ENCODE measurements at places on chromosomes 6 and 20.

GRCh38 chr6:90466154-90466940 is 120.5 kb downstream of the MAP3K7 start:
- no peak for DNase-seq

DNA sequence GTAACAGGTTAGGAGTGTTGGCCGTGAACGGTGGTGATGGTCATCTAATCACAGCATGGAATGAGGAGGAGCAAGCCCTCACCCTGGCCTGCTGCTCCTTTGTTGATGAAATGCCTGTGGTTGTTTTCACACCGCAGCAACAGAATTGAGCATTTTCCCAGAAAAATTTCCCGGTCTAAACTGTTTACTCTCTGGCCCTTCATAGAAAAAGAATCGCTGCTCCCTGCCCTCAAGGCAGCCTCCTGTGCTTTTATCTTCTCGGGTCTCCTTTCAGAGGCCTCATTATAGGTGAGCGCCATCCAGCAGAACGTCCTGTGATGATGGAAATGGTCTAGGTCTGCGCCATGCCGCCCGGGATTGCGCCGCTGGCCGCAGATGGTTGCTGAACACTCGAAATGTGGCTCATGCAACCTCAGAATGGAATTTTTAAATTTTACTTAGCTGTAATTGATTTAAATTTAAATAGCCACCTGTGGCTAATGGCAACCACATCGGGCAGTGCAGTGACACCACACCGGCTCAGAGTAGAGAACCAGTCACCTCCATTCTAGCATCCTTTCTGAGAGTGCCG is 30.2 kb downstream of the PHACTR3 start:
- DNase-seq = peak; percentile 45

DNA sequence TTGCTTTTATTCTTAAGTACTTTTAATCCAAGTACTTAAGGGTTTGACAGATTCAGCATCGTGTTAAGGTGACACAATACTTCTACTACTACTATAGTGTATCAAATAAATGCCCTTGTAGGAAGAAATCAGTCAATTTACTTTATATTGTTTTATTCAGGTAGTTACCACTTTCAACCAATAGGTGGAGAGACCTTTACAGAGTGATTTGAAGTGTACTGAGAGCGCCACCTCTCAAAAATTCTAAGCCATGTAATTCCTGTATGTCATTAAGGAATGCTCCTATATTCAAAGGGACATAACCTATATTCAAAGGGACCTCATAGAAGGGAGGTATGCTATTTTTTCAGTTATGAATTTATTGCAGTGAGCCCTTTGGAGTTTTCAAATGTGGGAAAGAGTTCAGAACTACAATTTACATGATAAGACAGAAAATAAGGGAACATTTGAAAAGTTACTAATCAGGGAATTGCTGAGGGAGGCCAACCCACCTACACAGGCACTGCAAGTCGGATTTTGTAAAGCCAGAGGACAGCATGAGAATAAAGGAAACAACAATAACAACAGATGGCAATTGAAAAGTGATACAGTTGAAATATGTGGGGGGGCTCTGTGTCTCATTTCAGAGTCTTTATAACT is 955.6 kb downstream of the TBC1D32 start:
- DNase-seq = no peak

DNA sequence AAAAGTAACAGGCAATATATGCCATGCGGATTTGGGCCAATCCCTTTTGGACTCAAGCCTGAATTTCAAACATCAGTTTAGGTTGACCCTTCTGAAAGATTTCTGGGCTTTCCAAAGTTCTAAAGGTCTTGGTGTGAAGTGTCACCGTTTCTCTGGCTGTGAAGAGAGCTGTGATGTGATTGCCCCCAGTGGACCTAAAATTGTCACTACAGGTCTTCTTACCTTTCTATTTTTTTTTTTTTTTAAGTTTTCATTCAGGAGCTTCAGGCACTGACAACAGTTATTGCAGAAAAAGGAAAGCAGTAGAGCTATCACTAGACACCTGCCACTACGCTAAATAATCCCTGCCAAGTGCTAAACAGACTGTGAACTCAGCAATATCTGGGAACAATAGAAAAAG is 75.7 kb upstream of the OPRM1 start:
- no peak for DNase-seq

DNA sequence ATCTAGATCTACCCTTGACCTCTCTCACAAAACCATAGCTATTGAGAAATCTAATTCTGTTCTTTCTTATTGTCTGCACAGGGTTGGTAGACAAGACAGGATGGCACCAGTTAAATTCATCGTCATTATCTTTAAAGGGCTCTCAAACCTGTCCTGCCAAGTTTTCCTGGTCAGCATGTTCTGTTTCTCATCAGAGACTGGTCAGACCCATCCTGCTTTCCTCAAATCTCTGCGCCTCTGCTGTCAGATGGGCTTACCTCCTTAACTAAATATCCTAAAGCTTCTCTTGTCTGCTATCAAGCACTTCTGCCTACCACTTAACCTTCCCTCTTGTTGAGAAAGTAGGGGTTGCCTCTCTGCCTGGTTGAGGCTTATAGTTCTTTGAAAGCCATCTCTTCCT is 125.2 kb downstream of the MYO6 start:
- peak; percentile 57 for DNase-seq

- DNase-seq = no peak
These were observed 31.6 kb downstream of the CD83 start for GRCh38 chr6:14149053-14149738.

DNA sequence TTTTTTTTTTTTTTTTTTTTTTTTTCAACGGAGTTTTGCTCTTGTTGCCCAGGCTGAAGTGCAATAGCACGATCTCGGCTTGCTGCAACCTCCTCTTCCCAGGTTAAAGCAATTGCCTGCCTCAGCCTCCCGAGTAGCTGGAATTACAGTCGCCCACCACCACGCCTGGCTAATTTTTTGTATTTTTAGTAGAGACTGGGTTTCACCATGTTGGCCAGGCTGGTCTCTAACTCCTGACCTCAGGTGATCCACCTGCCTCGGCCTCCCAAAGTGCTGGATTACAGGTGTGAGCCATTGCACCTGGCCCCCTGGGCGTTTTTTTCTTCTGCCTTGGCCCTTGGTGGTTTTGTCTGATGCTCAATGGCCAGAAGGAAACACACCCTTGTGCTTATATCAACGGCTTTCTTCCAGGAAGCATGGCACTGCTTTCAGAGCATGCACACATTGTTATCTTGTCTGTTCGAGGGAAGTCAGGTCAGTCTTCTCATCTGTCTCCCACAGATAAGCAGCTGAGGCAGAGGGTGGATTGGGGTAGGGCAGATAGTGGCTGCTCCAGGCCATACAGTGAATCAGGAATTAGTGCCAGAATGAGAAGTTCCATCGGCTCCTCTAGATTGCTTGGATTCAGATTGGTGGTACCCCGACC is 203.1 kb downstream of the TSHZ2 start:
- DNase-seq = no peak

DNA sequence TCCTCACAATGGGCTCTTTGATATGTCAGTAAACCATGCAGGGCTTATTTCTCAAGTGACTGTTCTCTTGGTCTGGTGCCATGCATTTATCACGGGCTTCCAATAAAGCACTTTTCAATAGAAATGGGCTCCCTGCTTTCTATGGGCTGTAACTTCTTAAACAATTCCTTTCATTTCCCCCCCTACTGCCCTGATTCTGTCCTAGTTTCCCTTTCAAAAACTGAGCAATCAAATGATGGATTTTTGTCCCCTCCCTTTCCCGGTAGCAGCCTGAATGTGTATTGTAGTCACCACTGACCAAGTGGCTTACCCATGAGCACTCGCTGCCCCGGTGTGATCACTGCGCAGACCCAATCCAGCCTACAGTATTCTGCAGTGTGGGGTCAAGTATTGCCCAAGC is 13.9 kb downstream of the RPS10 start:
- DNase-seq = no peak

DNA sequence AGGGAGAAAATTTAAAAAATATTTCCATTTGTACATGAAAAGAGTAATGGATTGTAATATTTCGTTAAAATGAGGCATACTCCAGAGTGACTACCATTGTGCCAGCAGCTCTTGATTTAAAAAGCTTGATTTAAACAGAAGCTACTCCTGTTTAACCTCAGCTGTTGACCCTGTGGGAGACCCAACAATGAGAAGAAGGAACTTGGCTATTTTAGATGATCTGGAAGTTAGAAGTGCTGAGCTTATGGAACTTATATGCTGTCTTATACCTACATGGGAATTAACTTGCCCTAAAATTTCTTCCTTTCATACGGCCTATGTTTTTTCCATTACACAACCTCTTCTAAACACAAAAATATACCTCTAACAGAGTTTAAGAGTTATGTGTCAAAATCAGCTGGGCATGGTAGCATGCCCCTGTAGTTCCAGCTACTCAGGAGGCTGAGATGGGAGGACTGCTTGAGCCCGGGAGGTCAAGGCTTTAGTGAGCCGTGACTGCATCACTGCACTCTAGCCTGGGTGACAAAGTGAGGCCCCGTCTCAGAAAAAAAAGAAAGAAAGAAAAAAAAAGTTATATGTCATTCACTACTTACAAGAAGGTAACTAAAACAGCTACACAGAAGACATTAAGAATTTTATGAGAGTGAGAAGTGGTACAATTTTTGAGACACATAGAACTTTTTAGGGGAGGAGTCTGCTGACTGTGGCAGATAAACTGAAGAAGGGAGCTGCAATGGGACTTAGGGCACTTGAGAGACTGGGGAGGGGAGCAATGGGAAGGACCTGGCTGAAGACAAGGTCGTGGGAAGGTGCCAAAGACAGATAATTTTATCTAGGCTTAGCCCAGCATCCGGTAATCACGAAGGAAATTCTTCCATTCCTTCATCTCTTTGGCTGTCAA is 139.9 kb downstream of the MYB start:
- DNase-seq = no peak

DNA sequence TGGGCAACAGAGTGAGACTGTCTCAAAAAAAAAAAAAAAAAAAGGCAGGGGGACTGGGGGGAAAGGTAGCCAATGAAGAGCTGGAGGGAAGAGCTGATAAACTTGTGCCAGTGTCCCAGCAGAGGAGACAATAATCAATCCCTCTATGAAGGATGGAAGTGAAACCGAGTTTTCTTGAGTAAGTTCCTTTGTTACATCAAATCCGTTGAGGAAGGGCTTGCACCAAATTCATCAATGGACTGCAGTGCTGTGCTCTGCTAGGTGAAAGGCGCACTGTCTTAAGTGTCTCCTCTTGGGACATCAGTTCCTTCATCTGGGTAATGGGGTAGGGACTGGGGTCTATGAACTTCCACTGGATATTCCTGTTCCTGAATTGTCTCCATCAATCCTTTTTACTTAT is 3.0 kb upstream of the CRIP3 start:
- DNase-seq = no peak

DNA sequence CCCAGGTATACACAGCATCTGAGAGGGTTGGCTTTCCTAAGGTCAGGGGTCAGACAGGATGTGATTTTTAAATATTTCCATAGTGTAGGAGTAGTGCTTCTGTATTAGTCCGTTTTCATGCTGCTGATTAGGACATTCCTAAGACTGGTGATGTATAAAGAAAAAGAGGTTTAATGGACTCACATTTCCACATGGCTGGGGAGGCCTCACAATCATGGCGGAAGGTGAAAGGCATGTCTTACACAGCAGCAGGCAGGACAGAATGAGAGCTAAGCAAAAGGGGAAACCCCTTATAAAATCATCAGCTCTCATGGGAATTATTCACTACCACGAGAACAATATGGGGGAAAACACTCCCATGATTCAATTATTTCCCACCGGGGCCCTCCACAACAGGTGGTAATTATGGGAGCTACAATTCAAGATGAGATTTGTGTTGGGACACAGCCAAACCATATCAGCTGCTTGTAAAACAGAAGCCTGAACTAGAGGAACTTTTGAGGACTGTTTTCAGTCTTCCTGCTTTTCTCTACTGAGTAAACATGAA is 91.0 kb upstream of the MEI4 start:
- no peak for DNase-seq

- no peak for DNase-seq
These were observed 25.7 kb downstream of the TTI1 start for GRCh38 chr20:38007526-38007925.

- no peak for DNase-seq
These were observed 75.8 kb downstream of the CAP2 start for GRCh38 chr6:17469006-17469832.

DNA sequence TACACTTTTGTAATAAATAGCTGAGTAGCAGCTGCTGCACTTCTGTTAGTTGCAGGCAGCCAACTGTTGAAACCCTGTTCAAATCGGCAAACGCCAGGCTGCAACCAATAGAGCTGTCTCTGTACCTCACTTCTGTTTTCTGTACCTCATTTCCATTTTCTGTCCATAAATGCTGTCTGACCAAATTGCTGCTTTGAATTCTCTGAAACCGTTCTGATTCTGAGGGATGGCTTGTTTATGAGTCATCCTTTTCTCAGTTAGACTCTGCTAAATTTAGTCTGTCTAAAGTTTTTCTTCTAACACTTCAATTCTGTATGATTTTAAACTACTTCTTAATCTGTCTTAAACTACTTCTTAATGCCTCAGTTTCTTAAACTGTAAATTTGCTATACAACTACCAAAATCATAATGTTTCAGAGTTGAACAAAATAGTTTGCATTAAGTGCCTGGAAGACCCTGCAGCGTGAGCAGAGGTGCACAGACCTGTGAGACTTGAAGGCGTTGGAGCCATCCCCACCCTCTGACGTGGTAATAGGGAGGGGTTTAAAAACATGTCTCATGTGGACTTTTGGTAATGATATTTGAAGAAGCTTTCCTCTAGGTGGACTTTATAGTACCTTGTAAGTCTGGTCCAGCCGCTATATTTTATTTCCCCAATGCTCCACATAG is 9.6 kb downstream of the BTNL2 start:
- no peak for DNase-seq

GRCh38 chr6:1679031-1679687 is 69.4 kb downstream of the FOXC1 start:
- no peak for DNase-seq

DNA sequence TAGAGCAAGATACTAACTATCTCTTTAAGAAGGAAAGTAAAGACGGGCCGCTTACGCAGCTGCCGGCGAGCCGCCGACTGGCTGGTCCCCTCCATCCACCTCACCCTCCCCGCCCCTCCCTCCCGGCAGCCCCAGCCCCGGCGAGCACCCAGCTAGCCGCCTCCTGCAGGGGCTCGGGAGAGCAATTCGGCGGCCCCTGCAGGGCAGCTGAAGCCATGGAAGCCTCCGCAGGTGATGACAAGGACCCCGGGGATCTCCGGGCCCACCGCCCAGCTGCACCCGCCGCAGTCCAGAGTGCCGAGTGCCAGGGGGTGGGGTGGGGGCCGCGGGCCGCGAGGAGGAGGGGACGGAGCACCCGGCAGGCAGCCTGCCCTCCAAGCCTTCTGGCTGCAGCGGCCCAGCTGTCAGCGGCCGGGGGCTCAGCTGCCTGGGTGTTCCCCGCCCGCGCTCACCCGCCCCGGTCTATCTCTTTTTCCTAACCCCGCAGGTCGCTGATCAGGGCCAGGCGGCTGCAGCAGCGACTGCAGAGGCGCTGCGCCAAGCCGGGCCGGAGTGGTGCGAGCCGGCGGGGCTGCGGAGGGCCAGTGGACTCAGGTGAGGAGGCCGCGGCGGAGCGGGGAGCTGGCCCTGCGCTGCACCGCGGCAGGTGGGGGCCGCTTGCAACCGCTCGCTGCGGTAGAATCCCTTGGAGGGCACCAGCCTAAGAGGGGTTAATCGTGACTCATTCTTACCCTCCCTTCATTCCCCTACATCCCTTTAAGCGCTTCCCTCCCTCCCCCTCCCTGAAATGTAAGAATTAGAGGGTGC is at the start of gene SNPH:
Gene SNPH, plus strand, starts transcription at position 128 of the 807 bp plus-strand sequence. CDS start 29,946 bp downstream, outside the sequence.
- peak; percentile 63 for DNase-seq

- no peak for DNase-seq
These were observed 868 bp upstream of the SLC2A4RG start for GRCh38 chr20:63738687-63739129.
